GM03348 (cell line): ENCODE measurements at places on chromosomes 7 and 10.

GRCh38 chr7:66138994-66139752, 24.5 kb downstream of the CRCP start:
- no peak for DNase-seq

GRCh38 chr7:92763636-92764423, 72.5 kb downstream of the CDK6 start:
- peak; percentile 25 for DNase-seq

- DNase-seq: peak; percentile 62
These were observed 45.0 kb downstream of the ALOX5 start for GRCh38 chr10:45418849-45419675.

GRCh38 chr10:105770524-105771212, 1129.6 kb downstream of the SORCS3 start:
- DNase-seq: no peak

GRCh38 chr10:78849115-78849514, 219.7 kb upstream of the ZMIZ1 start:
- no peak for DNase-seq

DNA sequence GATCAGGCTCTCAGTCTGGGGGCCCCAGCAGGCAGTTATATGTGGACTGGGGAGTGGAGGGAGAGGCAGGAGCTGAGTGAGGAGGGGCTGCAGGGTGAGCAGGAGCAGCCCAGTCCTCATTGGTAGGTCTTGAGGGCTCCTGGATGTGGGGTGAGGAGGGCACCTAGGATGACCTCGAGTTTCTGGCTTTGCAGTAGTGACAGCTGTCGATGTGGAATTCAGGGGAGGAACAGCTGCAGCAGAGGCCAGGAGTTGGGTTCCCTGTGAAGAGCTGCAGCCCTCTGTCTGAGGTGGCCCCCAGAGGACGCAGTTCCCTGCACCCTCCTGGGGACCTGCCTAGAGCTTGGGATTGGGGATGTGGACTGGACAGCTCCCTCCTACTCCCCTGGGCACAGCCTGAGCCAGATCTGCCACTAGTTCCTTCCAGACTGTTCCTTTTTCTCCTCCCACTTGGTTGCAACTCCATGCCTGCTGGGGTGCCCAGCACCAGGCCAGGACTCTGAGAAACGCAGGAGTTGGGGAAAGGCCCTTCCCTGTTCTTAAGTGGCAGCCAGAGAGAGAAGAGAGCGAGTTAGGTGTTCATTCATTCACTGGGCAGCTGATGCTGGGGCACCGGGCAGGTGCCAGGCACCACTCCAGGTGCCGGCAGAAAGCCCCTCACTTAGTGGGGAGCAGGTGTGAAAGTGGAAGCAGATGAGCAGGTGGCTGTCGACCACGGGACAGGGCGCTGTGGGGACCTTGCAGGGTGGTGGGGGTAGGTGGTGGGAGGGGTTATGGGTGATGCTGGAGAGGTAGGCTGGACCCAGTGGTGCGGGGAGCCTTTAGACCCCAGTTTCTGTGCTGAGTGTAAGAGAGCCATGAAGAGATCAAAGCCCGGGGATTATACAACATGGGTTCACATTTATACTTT, 57.9 kb downstream of the PRF1 start:
- DNase-seq: no peak

GRCh38 chr10:124647421-124648130, 96.6 kb downstream of the FAM53B start:
- DNase-seq: peak; percentile 82

GRCh38 chr10:119505131-119505551, 37.4 kb downstream of the RGS10 start:
- no peak for DNase-seq

DNA sequence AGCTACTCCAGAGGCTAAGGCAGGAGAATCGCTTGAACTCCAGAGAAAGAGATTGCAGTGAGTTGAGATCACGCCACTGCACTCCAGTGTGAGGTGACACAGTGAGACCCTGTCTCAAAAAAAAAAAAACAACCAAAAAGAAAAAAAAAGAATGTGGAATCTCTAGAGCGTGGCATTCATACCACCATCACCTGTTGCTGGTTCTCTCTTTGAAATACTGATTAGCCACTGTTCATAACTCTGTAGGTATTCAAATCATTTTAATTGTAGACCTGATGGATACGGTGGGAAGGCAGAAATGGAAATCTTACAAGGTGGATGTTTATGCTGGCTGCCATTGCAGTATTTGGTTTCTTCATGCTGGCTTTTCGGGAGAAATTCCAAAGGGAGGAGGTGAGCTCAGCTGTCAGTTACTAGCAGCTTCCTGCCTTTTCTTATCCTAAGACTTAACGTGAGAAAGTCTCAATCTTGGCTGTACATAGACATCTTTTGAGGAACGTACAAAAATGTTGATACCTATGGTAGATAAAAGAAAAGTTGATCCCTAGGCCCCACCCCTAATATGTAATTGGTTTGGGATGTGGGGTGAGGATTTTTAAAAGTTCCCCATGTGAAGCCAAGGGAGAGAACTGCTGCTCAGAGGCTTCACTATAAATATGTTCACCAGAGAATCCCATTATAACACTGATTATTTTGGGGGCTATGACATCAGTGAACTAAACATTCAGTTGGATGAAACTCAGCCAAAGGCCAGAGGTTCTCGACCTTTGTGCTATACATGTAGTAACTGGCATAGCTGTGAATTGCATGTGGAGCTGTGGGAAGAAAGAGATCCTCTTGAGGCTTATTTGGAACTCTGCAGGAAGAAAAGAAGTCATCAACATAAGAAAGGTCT, 26.9 kb upstream of the MKLN1 start:
- no peak for DNase-seq

DNA sequence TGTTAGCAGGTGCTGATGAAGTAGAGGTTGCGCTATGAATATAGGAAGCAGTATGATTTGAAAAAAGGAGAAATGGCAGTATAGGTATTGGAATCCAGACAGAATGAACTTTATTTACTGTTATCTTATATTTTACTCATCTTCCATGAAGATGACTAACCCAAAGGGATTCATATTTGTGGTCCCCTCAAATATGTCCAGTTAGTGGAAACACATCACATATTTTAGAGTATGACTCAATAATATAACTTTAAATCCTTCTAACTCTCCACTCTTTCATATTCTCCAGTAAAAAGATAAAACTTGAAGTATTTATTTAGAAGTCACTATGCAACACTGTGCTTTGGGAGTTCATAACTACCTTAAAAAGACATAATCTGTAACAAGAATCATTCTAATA, 286.5 kb upstream of the LRRTM3 start:
- peak; percentile 61 for DNase-seq

DNA sequence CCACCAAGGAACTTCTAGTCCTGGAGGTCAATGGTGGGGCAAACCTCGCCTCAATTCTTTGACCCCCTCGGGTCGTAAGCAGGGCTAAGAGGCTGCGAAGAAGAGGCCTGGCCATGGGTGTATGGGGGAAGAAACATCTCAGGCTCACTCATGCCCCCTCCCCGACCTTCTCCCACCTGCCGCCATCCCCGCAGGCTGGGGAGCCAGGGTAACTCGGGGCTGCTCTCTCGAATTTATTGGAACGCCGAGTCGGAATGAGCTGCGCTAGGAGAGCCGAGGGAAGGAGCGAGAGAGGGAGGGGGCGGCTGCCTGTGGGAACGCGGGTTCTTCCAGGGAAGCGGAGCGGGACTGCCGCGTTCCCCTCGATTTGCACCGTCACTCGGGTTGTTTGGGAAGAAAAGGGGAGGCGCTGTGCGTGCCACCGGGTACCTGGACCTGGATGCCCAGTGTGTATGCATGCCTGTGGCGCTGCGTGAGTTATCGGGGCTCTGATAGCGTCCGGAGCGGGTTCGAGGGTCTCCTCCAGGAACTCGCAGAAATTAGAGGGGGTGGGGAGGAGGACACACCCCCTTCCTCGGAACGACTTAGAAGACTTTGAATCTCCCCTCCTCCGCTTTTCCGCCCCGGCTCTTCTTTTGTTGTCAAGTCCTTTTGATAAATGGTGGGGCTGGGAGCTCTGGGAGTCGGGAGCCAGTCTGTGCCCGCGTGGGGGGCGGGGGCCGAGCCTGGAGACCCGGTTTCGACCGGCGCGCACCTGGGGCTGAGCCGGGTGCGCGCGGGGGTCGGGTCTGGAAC, 1.8 kb upstream of the ZNF503 start:
- peak; percentile 46 for DNase-seq

- DNase-seq: no peak
These were observed 87.4 kb downstream of the APBB1IP start for GRCh38 chr10:26525586-26525985.

- peak; percentile 18 for DNase-seq
These were observed 214.1 kb downstream of the KLF6 start for GRCh38 chr10:3570855-3571266.

DNA sequence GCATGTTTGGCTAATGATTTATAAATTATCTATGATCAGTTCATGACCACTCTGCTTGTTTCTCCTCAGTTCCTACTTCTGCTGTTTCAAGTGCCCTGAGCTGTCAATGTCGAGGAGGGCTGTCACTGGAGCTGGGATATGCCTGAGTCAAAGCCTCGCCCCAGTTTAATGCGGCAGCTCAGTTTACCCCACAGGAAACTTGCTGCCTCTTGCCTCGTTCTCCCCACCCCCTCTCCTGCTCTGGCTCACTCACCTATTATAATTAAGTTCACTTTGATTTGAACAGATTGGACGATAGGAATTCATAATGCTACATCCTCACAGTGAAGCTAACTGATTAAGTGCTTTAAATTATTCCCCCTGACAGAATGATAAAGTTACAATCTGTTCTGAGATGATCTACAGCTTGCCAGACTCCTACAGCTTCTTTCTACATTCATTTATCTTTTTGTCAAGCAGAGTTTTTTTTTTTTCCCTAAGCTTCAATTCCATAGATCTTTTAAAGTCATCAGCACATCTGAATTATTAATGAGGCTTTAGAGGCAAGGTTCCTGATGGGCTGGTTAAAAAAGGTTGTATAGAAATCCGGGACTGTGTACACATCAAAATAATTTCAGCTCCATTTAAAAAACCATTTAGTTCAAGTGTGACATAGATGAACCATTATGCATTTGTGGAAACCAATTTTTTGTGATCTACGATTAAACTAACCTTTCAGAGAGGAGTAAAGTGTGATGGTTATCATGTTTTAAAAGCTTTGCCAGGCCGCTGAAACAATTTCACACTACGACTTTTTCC, 758.3 kb downstream of the KCNMA1 start:
- DNase-seq: no peak

- DNase-seq: peak; percentile 41
These were observed 35.9 kb downstream of the SVIL start for GRCh38 chr10:29598851-29599311.

- DNase-seq: no peak
These were observed 72.2 kb upstream of the DLX6 start for GRCh38 chr7:96933067-96933645.

DNA sequence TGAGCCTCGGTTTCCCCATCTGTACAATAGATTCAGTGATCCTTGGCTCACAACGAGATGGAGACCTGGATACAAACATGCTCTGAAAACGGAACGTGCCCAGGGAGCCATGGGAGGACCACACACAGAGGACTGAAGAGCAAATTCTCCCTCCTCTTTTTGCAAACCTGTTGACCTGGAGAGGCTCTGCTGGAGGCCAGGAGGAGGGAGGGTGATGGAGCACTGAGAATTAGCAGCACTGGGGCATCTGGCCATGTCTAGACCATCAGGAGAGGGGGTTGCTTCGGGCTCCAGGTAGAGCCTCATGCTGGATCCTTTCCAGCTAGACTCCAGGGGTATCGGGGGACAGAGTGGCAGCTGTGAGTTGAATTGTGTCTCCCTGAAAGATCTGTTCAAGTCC, 97.4 kb upstream of the GPR26 start:
- no peak for DNase-seq

GRCh38 chr10:116848944-116849247, 403 bp upstream of the ENO4 start:
- DNase-seq: peak; percentile 40

DNA sequence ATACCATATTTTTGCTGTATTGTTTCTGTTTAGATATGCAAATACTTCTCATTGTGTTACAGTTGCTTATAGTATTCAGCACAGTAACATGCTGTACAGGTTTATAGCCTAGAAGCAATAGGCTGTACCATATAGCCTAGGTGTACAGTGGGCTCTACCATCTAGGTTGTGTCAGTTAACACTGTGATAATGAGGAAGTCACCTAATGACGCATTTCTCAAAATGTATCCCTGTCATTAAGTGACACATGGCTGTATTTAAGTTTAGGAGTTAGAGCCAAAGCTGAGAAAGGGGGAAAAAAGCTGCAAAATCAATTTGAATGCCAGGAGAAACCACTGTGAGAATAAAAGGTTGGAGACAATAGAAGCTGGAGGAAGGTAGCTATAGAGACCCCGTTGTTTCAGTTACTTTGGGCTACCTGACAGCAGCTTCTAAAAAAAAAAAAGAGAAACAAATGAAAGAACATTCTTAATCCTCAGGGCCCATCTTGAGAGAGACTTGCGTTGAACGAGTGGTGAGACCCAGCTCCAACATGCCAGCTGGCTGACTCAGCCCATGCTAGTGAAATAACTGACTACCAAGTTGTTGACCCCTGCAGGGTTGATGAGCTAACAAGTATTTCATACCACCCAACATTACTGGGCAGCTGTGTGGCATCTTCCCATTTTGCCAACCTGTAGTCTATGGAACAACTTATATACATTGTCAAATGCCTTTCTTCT, 8.7 kb downstream of the STARD3NL start:
- DNase-seq: peak; percentile 28

DNA sequence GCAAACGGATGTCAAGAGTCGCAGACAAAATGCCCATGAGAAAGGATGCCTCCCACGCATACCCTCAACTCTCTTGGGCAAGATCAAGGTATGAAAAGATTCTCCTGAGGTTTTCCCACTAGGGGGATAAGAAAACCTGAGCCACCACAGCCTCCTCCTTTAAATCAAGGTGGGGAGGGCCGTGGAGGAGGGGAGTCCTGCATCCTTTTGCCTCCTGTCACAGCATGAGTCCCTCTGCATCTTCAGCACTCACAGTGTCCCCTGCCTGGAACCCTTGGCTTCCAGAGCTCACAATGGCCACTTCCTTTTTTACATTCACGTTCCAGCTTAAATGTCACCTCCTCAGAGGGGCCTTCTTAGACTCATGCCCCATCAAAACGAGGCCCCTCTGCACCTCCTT, 207.6 kb downstream of the GLI3 start:
- DNase-seq: no peak

DNA sequence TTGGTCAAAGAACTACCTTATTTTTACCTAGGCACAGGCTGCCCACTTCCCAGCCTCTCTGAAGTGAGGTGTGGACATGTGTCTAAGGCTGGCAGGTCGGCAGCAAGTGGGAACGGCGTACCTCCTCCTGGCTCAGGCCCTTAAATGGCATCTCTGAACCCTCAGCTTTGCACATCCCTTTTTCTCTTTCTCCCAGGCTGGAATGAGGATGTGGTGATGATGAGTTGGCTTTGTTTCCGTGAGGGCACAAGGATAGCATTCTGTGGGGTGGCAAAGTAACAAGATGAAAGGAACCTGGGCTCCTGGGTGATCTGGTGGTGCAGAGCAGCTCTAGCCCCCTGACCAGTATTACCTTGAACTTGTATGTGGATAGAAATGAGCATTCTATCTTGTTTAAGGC, 196.8 kb downstream of the REEP3 start:
- no peak for DNase-seq

- no peak for DNase-seq
These were observed 160.8 kb upstream of the WNT16 start for GRCh38 chr7:121167971-121168370.
